Effector memory CD4-positive, alpha-beta T cell (primary cell): ENCODE measurements at places on chromosomes 6 and 20.

GRCh38 chr6:5276581-5276980 is 15.3 kb downstream of the FARS2 start:
- DNase-seq, result no peak

DNA sequence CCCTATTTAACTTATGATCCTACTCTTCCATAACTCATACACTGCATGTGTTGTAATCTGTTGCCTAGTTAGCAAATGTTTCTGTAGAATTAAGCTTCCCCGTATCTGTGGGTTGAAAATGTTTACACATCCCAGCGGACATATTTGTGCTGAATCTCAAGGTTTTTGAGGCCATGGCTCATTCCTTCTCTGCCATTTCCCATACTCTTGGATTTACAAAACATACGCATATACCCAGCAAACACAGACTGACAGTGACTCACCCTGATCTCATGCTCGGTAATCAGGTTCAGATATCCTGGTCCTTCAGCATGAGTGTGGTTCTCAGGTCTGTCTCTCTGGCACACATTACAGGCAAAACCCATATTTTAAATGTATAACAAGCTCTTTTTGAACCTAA is 58.7 kb downstream of the AGPAT4 start:
- DNase-seq, result no peak

GRCh38 chr20:20017844-20018185 is 653 bp downstream of the NAA20 start:
- no peak for DNase-seq

DNA sequence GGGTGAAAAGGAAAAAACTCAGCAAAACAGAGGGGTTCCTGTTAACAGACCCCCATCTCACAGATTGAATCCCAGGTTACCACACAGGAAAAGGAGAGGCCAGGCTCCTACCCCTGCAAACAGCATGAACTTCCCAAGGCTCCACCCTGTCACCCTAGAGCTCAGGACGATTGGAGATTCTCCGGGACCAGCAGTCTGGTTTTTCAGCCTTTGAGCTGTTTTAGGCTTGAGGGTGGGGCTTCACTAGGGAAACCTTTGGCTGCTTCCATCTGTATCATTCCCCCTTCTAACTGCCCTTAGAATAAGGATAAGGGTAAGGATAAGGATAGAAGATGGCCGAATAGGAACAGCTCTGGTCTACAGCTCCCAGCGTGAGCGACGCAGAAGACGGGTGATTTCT is 16.0 kb downstream of the C6orf58 start:
- no peak for DNase-seq

DNA sequence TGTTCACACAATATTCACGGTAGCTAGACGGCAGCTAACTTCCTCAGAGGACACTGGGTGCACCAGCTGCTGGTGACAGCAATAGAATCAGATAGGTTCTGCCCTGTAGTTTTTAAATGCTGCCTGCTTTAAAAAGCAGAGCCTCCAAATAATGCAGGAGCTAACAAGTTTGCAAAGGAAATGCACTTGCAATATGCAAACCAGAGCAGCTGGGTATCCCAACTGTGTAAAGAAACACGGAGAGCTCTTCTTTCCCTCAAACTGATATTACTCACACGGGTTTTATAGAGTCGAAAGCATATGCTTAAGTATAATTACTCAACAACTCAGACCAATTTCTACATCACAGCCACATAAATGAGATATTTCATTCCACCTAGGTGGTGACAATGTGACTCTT is 432.7 kb downstream of the TFAP2A start:
- DNase-seq, result no peak

DNA sequence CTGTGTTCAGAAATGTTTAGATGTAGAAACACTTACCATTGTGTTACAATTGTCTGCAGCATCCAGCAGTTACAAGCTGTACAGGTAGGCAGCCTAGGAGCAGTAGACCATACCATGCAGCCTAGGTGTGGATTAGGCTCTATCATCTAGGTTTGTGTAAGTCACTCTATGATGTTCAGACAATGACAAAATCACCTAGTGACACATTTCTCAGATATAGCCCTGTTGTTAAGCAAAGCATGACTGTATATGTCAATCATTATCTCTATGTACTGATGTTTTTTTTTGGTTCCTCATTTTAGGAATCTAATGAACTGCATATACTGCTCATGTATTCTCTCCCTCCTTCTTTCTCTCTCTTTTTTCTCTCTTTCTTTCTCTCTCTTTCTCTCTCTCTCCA is 22.2 kb downstream of the CST8 start:
- DNase-seq, result no peak

- DNase-seq, result no peak
Observed at GRCh38 chr6:20539387-20539786, 5.1 kb downstream of the CDKAL1 start.

- DNase-seq, result no peak
Observed at GRCh38 chr6:157517601-157518359, 136.8 kb downstream of the ZDHHC14 start.

DNA sequence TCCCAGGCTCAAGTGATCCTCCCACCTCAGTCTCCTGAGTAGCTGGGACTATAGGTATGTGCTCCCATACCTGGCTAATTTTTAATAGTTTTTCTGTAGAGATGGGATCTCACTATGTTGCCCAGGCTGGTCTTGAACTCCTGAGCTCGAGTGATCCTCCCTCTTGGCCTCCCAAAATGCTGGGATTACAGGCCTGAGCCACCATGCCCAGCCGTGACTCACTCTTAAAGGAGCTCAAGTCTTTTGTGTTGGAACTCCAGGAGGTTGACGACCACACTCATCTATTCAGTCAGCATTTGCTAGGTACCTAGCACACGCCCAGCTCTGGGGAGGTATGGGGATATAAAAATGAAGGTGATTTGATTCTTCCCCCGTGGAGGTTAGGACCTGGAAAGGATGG is 62.8 kb downstream of the UTRN start:
- DNase-seq, result no peak

- DNase-seq, result no peak
Observed at GRCh38 chr6:154479771-154480639, 30.5 kb downstream of the CNKSR3 start.

DNA sequence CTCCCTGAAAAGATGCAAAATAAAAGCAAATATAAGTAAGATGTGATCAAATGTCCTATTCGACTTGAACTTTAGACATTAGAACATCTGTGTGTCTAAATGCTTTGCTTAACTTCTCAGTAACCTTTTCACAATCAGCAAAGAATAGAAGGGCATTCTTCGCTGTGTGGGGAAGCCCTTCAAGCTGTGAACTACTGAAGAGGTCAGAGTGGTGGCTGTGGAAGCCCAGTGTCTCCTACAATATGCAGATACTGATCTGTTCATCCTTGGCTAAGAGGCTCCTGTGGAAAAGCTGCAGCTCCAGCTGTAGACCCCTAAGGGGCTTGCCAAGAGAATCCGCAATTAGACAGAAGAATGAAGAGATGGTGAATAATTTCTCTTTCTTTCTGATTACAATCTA is 400.3 kb upstream of the SASH1 start:
- no peak for DNase-seq

DNA sequence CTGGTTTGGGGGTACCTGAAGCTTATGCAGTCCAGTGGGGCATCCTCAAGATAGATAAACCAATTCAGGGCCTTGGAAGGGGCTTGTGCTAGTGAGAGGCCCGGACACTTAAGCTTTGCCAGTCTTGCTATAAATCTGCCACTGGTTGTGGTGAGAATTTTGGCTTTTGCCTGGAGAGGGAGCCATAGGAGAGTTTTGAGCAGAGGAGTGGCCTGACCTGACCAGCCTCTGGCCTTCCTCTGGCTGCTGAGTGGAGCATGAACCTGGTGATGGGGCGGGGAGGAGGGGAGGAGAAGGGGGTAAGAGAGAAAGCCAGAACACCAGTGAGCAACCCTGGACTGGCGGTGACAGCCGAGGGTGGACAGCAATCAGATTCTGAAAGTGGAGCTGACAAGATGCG is 7.1 kb downstream of the TMEM74B start:
- no peak for DNase-seq

GRCh38 chr20:63688228-63689045 is 8.0 kb upstream of the TNFRSF6B start:
- no peak for DNase-seq

DNA sequence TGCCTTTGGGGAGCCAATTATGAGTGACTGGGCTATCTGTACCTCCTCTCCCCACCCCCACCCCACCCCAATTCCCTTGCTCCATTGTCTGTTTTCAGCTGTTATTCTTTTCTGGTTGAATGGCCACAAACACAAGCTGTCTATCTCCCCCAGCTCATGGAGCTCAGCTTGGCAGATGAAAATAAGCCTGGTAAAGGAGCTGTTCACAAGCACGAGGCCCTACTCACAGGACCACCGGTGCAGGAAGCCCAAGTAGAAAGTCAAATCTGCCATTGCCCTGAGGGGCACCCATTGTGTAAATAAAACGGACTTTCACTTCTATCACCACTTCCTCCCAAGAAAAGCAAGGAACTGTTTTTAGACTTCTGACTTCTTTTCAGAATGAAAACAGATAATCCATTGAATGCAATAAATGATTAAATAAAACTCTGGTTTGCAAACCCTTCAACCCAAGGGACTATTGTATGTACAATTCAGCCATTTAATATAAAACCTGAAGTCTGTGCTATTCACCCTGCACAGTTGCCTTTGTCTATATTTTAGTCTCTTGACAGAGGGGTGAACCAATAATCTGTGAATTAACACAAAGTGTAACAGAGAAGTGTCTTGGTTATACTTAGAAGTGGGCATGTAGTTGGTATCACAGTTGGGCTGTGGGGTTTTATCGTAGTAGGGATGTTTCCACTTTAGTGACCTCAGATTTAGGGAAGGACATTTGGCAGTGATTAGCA is 27.7 kb downstream of the RIPOR2 start:
- no peak for DNase-seq

DNA sequence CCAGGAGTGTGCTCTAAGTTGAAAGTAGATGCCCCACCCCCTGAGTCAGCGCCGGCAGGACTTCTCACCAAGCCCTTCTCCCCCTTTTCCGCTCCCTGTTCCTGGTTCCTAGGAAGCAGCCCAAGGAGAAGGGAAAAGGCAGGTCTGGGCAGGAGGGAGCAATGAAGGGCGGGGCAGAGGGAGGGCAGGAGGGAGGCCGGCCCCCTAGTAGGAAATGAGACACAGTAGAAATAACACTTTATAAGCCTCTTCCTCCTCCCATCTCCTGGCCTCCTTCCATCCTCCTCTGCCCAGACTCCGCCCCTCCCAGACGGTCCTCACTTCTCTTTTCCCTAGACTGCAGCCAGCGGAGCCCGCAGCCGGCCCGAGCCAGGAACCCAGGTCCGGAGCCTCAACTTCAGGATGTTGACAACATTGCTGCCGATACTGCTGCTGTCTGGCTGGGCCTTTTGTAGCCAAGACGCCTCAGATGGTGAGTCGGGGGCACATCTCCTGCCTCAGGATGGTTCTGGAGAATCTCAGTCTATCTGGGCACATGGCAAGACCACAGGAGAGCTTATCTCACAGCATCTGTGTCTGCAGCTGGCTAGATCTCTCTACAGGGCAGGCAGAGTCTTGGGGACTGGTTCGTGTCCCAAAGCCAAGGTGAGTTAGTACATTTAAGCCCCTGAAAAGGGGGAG is at the start of gene PROCR:
PROCR (plus strand) TSS at position 320 of the 681 bp plus-strand sequence; CDS start at position 403, 83 bp downstream.
- no peak for DNase-seq

- no peak for DNase-seq
Observed at GRCh38 chr20:15716256-15716655, 857.0 kb downstream of the KIF16B start.

DNA sequence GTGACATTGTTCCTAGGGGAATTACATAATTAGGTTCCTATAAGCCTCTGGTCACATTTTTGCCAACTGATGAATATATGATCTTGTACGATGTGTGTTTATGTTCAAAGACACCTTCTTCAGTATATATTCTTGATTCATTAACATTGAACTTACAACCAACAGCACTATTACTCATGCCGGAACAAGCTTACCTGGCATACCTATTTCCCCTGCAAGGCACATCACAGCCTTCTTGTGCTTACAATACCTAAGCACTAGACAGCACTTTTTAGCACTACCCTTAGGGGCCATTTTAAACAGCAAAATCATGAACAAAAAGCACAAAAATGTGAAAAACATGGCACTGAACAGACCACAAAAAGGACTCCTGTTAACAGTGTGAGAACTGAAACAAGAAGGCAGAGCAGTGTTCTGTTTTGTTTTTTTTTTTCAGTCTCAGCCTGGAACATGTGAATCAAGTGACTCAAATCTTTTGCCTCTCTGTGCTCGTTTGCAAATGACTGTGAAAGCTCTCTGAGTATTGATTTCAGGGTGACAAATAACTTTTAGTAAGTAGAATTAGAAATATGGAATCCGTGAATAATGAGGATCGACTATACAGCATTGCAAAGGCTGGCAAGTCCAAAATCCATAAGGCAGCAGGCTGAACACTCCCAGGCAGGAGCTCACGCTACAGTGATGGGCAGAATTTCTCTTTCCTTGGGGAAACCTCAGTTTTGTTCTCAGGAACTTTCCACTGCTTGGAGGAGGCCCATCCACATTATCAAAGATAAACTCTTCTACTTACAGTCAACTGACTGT is 102.3 kb upstream of the TSHZ2 start:
- DNase-seq, result no peak

GRCh38 chr6:157814883-157815282 is 8.2 kb upstream of the SNX9 start:
- DNase-seq, result no peak

DNA sequence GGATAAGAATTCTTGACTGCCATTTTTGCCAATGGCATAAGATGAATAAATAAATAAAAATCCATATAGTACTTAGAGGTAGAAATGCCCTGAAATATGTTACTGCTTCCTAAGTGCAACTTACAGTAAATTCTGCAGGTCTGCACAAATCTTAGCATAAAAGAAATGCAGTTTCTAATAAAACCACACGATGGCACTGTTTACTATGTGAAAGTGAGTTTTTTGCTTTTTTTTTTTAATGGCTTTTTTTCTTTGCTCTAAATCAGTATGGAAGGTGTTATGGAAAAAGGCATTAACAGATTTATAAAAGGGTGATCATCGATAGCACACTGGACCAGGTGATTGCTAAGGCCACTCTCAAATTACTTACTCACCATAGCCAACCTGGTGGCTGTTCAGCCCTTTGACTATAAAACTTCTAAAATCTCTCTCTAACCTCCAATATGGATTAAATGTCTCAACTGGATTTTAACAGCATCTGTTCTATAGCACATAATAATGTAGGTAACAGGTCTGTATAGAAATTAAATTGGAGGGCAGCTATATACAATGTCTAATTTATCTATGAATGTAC is 45.8 kb downstream of the AHI1 start:
- DNase-seq, result no peak

DNA sequence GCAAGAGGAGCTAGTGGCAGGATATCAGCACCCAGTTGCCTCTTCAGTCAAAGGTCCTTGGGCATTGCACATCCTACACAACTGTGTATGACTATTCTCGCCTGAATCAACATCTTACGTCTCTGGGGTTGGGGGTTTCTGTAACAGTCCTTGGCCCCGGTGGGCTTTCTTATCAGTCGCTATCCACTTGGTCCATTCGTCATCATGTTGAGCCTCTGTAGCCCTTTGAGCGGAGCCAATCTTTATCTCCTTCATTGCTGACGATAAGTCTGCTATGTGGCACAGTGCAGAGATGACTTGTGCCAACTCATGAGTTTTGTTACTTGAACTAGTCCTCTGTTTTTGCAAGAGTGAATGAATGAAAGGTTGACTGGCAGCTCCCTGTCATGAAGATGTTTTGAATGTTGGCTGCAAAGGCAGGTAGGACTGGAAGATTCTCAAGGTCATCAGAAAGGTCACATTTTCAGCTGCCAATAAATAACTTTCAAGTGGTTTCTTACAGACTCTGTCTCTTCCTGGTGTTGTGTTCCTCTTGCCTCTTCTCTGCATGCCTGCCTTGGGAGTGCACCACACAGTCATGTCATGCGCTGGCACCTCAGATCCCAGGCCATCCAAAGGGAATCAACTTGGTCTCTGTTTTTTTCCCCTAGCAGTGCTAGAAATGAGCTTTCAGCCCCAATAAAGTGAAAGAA is 238.9 kb downstream of the SLC24A3 start:
- no peak for DNase-seq

- DNase-seq, result no peak
Observed at GRCh38 chr20:8020314-8021079, 936 bp upstream of the TMX4 start.
